ENCODE measurements at places on chromosomes 12 and 14.

- no peak overlapping the region for H3K4me3 ChIP-seq
- H3K27me3 ChIP-seq = peaks cover 51% of the 10 kb centered on the region
- no peak overlapping the region for H3K27ac ChIP-seq
- peak; percentile 8 for DNase-seq
These were observed 3.8 kb upstream of the KRT86 start for GRCh38 chr12:52270541-52271070.

GRCh38 chr14:94964931-94965330 lies 192.4 kb downstream of the DICER1 start:
- no peaks in the 10 kb centered on the region for H3K4me1 ChIP-seq
- H3K27ac ChIP-seq = no peak overlapping the region
- no peaks in the 10 kb centered on the region for H3K36me3 ChIP-seq
- peaks cover 26% of the 10 kb centered on the region for H3K27me3 ChIP-seq
- no peak overlapping the region for H3K4me3 ChIP-seq
- DNase-seq = no peak

GRCh38 chr14:36975834-36976233 lies 196.6 kb downstream of the SLC25A21 start:
- H3K27me3 ChIP-seq = no peaks in the 10 kb centered on the region
- no peak overlapping the region for H3K4me3 ChIP-seq
- DNase-seq = no peak
- no peaks in the 10 kb centered on the region for H3K36me3 ChIP-seq
- no peak overlapping the region for H3K27ac ChIP-seq
- H3K4me1 ChIP-seq = no peaks in the 10 kb centered on the region

DNA sequence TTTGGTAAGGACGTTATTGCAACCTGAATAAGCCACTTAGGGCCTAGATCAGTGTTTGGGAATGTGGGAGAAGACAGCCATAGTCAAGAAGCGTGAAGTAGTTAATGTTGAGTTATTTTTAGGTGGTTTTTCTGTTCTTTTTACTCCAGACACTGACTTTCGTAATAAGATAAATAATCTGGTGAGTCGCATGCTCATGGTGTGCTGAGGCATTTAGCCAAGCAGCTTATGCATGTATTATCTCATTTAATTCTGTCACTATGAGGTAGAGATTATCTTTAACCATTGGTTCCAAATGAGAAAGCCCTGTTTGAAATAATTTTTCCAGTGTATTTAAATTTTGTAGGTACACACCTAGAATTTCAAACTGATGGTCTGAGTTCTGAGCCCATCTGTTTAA lies 67.3 kb downstream of the RCOR1 start:
- no peak overlapping the region for H3K27ac ChIP-seq
- peaks cover 2% of the 10 kb centered on the region for H3K4me1 ChIP-seq
- DNase-seq = no peak
- no peaks in the 10 kb centered on the region for H3K36me3 ChIP-seq

GRCh38 chr12:46370380-46370734 lies 2.2 kb downstream of the SLC38A2 start:
- no peak for DNase-seq
- peaks cover 63% of the 10 kb centered on the region for H3K36me3 ChIP-seq
- peaks cover 12% of the 10 kb centered on the region for H3K27me3 ChIP-seq

DNA sequence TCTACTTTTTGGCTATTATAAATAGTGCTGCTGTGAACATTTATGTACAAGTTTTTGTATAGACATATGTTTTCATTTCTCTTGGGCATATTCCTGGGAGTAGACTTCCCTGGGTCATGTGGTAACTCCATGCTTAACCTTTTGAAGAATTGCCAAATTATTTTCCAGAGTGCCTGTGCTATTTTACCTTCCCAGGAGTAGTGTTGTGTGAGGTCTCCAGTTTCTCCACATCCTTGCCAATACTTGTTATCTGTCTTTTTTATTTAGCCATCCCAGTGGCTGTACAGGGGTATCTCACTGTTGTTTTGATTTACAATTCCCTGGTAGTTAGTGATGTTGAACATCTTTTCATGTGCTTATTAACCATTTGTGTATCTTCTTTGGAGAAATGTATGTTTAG lies 18.9 kb downstream of the UBE3B start:
- H3K4me3 ChIP-seq = no peak overlapping the region
- peaks cover 8% of the 10 kb centered on the region for H3K4me1 ChIP-seq
- no peaks in the 10 kb centered on the region for H3K27me3 ChIP-seq
- peaks cover 37% of the 10 kb centered on the region for H3K36me3 ChIP-seq

DNA sequence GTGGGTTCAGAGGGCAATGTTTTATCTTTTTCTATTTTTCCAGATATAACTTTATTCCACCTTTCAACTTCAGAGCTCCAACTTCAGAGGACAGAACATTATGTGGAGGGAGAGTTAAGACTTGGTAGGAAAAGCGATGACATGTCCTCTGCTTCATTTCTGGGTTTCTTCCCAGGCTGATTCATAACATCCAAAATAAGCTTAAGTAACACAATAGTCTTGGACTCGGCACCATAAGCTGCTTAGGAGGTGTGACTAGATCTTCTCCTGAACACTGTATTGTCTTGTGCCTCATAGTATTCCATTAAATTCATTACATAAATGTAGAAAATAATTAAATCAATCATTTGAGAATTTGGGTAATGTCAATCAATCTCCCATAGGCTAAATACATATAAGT lies 95.5 kb upstream of the PDE3A start:
- DNase-seq = no peak
- H3K4me3 ChIP-seq = no peak overlapping the region
- no peak overlapping the region for H3K27ac ChIP-seq
- H3K27me3 ChIP-seq = no peaks in the 10 kb centered on the region

GRCh38 chr14:63032076-63032475 lies 13.2 kb downstream of the KCNH5 start:
- H3K4me1 ChIP-seq = no peaks in the 10 kb centered on the region
- no peaks in the 10 kb centered on the region for H3K36me3 ChIP-seq
- no peak overlapping the region for H3K27ac ChIP-seq

GRCh38 chr14:32560209-32560857 lies 231.2 kb downstream of the AKAP6 start:
- H3K4me3 ChIP-seq = no peak overlapping the region
- H3K36me3 ChIP-seq = no peaks in the 10 kb centered on the region
- no peaks in the 10 kb centered on the region for H3K27me3 ChIP-seq
- H3K27ac ChIP-seq = no peak overlapping the region
- DNase-seq = peak; percentile 54
- peaks cover 14% of the 10 kb centered on the region for H3K4me1 ChIP-seq

DNA sequence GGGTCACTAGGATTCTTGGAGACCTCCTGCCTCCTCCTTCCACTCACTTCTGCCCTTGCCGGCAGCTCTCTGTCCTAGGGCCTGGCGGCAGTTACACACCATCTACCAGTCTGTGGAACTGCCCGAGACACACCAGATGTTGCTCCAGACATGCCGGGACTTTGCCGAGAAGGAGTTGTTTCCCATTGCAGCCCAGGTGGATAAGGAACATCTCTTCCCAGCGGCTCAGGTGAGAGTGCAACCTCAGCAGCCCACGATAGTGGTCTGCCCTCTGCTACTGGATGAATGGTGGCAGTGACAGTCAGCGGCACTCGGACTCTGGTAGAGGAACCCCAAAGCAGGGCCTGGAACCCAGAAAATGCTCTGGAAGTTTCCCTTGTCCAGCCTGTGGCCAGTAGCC lies 1.3 kb downstream of the ACADS start:
- no peaks in the 10 kb centered on the region for H3K27me3 ChIP-seq
- H3K27ac ChIP-seq = no peak overlapping the region
- no peak for DNase-seq

GRCh38 chr12:121128908-121129810 lies 3.5 kb upstream of the P2RX7 start:
- H3K36me3 ChIP-seq = peaks cover 16% of the 10 kb centered on the region
- peak; percentile 94 for DNase-seq
- peak overlapping the region; percentile 67 for H3K4me3 ChIP-seq
- H3K27me3 ChIP-seq = peaks cover 10% of the 10 kb centered on the region

DNA sequence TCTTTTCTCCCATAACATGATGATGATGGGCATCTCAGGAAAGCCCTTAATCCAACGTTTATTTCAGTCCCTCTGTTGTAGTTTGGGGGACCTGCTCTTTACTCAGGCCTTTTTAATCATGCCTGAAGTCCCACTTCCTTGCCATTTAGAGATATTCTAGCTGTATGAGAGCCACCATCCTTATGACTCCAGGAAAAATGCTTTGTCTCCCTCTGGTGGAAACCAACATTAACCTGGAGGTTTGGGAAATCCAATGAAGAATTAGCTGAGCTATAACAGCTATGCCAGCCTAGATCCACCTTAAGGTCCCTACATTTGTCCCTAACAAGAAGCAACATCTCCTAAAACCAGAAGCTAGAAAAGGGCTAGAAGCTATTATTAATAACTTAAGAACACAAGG lies 1399.1 kb downstream of the LRFN5 start:
- DNase-seq = no peak
- H3K27ac ChIP-seq = no peak overlapping the region
- no peaks in the 10 kb centered on the region for H3K27me3 ChIP-seq
- H3K36me3 ChIP-seq = no peaks in the 10 kb centered on the region
- H3K4me3 ChIP-seq = no peak overlapping the region

DNA sequence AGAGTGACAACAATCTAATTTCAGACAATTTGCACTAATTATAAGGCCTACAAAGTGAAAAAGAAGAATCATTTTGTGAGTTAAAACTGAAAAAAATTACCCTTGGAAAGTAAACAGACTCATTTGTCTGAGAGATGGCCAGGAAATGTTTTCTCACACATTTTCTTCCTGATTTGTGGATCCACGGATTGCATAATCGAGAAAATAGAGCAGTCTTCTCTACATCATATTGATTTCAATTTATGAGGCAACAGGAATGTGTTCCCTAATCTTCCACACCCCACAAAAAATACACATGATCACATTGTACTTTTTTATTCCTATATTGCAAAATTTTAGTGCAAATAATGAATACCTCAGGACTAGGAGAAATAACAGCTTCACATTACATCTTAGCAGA lies 160.8 kb downstream of the CCER1 start:
- DNase-seq = no peak
- no peak overlapping the region for H3K4me3 ChIP-seq
- no peaks in the 10 kb centered on the region for H3K27me3 ChIP-seq
- H3K36me3 ChIP-seq = no peaks in the 10 kb centered on the region
- no peak overlapping the region for H3K27ac ChIP-seq

GRCh38 chr12:46671102-46671501 lies 154.7 kb downstream of the SLC38A4 start:
- H3K27ac ChIP-seq = no peak overlapping the region
- no peak for DNase-seq
- peaks cover 3% of the 10 kb centered on the region for H3K36me3 ChIP-seq
- no peaks in the 10 kb centered on the region for H3K4me1 ChIP-seq

DNA sequence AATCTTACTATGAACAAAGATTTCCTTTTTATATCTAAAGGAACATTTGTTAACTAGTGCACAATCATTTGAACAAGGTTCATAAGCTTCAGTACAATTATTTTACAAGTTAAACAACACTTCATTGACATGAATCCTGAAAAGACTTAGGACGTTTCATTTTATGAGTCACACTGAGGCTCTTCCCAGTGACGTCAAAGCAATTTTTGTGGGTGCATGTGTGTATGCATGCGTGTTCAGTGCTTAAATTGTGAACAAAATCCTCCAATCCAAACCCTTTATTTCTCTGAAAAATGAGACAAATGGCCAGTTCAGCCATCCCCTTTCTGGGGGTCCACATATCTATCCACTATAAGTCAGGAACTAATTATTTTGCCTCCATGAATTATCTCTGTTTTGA lies 2.9 kb downstream of the LMNTD1 start:
- no peaks in the 10 kb centered on the region for H3K27me3 ChIP-seq
- H3K4me3 ChIP-seq = no peak overlapping the region
- no peaks in the 10 kb centered on the region for H3K36me3 ChIP-seq
- no peak for DNase-seq
- no peaks in the 10 kb centered on the region for H3K4me1 ChIP-seq

- H3K27ac ChIP-seq = no peak overlapping the region
- peaks cover 33% of the 10 kb centered on the region for H3K4me1 ChIP-seq
- peak overlapping the region; percentile 90 for H3K4me3 ChIP-seq
- peak; percentile 50 for DNase-seq
- peaks cover 7% of the 10 kb centered on the region for H3K36me3 ChIP-seq
These were observed 485 bp downstream of the PELI2 start for GRCh38 chr14:56118611-56119181.

GRCh38 chr14:37203423-37203822 lies 5.7 kb downstream of the MIPOL1 start:
- peaks cover 2% of the 10 kb centered on the region for H3K4me1 ChIP-seq
- H3K27ac ChIP-seq = no peak overlapping the region
- no peaks in the 10 kb centered on the region for H3K36me3 ChIP-seq
- no peak for DNase-seq

DNA sequence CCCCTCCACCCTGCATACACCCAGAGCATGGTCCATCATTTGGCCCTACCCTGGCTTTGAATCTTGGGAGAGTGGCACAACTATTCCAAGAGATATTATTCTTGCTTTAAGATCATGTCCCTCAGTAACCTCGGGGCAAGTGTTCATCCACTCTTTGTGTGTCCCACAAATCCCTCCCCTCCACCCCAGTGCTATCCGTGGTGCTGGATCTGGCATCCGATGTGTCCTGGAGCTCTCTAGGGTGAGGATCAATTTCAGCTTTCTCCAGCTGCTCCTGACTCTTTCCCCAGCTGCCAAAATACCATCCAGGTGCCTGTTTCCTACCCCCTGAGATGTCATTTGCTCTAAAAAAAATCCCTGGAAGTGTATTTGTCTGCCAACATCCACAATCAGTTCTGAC lies 64.8 kb upstream of the CMKLR1 start:
- H3K4me1 ChIP-seq = no peaks in the 10 kb centered on the region
- no peak for DNase-seq
- no peak overlapping the region for H3K27ac ChIP-seq
- no peaks in the 10 kb centered on the region for H3K27me3 ChIP-seq
- H3K4me3 ChIP-seq = no peak overlapping the region
- no peaks in the 10 kb centered on the region for H3K36me3 ChIP-seq

GRCh38 chr14:65329911-65330310 lies 82.6 kb upstream of the FUT8 start:
- no peaks in the 10 kb centered on the region for H3K27me3 ChIP-seq
- H3K4me3 ChIP-seq = no peak overlapping the region
- H3K4me1 ChIP-seq = peaks cover 30% of the 10 kb centered on the region
- DNase-seq = no peak
- H3K36me3 ChIP-seq = no peaks in the 10 kb centered on the region

DNA sequence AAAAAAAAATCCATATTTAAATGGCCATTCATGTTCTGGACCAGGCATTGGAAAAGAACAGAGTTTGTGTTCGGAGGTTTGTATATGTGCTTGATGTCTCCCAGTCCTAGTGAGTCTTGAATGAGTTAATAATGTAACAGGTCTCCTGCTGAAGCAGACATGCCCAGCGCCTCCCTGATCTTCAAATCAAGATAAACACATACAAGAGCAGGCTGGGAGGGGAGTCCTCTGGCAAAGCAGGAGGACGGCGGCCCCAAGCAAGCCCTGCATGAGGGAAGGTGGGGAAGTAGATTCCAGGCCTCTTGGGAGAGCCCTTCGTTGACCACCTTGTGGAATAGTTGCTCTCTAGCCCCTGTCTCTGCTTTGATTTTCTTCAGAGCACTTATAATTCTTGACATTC lies 156.3 kb downstream of the ZFP36L1 start:
- no peaks in the 10 kb centered on the region for H3K4me1 ChIP-seq
- H3K27ac ChIP-seq = no peak overlapping the region
- no peak for DNase-seq
- no peak overlapping the region for H3K4me3 ChIP-seq

- H3K27me3 ChIP-seq = no peaks in the 10 kb centered on the region
- H3K36me3 ChIP-seq = no peaks in the 10 kb centered on the region
- H3K27ac ChIP-seq = no peak overlapping the region
- H3K4me1 ChIP-seq = no peaks in the 10 kb centered on the region
- no peak for DNase-seq
These were observed 156.4 kb downstream of the AACS start for GRCh38 chr12:125221602-125222001.
